ENCODE measurements at places on chromosomes 7 and 10.

GRCh38 chr10:27479016-27479415 is 25.1 kb upstream of the RAB18 start:
- no peak for DNase-seq

GRCh38 chr7:94444813-94445212 is 50.1 kb downstream of the COL1A2 start:
- DNase-seq = no peak

DNA sequence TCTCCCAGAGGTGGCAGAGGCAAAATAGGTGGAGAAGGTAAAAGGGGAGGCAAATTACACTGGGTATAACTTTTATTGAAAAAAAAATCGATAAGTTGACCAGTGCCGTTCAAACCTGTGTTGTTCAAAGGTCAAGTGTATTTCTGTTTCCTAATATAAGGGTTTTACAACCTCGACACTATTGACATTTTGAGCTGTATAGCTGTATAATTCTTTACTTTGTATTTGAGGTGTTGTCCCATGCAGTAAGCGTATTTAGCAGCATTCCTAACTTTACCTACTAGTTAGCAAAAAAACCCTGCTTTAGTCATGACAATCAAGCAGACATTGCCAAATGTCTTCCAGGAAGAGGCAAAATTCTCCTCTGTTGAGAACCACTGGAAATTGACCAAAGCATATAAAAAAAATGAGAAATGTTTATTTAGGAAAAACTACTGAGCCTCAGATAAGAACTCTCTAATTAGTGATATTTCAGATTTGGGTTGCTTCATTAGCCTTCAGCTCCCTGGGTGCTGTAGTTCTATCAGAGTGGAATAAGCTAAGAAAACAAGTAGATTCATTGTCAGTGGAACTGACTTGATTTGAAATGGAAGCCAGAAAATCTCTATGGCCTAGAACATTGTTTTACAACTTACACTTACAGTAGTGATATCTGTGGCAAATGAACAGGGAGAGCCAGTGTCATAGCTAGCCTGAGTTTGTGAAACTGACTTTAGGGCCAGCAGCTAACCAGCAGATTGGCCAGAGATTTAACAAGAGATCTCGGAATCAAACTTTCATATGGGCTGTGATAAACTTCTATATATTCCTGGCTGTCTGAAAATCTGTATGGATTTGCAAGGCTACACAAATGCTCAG is 331.6 kb downstream of the DGKB start:
- DNase-seq = no peak

DNA sequence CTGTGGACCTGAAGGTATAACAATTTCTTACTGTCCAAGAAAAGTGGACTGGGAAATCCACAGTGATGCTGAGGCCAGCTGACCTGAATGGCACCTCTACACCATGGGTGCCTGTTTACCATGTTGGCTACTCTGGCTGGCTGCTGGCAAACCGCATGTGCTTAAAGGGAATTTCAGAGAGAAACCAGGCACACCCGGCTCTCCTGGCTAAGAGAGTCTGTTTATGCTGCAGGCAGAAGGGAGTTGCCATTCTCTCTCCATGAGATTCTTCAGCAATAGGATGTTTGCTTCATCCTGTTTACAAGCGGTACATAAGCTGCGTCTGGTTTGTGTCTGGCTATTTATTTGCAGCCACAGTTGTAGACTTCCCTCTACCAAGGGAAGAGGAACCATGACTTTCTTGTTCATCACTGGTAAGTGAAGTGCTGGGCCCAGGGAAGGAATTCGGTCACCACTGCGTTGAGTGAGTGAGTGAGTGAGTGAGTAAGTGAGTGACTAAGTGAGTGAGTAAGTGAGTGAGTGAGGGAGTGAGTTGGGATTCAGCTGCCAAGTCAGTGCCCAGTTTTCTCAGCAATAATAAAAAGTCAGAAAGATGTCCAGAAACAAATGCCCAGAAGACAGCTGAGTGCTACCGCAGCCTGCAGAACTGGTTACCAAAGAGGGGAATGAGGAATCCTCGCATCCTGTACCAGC is 90.4 kb downstream of the COBL start:
- no peak for DNase-seq

DNA sequence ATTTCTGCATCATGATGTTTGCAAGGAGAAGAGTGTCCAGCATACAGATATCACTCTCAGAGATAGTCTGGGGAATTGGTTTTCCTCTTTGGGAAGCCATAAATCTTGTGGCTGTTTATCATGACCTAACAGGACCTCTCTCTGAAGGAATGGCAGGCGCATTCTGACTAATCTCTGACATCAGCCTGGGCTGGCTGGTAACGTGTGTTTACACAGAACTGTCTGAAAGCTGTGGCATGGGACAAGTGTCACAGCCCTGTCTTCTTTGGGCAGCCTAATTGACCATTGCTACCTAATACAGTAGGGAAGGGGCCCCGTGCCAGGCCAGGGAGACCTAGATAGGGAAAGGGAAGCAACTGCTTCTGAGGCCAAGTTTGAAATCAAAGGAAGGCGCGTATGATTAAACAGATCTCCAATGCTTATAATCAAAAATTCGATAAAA is 73.9 kb upstream of the CABCOCO1 start:
- DNase-seq = no peak

DNA sequence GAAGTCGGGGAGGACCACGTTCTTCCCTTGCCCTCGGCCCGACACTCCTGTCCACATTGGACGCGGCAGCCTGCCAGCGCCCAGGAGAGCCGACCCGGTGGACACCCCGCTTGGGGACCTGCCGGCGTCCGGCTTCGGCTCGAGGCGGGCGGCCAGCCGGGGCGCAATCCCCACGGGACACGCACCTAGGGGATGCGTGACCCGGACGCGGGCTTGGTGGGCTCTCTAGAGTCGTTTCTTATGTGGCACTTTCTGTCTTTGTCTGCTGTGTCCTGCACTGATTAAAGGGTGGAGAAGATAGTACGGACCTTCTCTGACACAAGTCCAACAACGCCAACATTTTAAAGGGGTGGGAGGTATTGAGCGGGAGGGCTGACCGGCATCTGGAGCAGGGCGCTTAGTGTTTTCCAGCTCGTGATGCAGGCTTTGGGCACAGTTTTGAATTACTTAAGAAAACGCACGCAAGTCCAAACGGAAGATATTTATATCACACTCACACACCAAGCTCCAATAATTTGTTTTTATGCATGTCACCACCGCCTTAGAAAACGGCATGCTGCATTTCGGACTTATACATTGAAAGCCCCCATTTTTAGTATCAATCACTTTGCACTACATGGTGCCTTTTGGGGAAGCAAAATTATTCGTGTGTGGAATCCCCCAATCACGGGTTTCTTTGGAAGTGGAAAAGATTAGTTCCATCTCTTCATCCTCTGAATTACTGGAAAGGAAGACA is 3.9 kb upstream of the SPAG6 start:
- DNase-seq = no peak

GRCh38 chr7:7706101-7706511 is 12.3 kb downstream of the RPA3 start:
- DNase-seq = no peak

DNA sequence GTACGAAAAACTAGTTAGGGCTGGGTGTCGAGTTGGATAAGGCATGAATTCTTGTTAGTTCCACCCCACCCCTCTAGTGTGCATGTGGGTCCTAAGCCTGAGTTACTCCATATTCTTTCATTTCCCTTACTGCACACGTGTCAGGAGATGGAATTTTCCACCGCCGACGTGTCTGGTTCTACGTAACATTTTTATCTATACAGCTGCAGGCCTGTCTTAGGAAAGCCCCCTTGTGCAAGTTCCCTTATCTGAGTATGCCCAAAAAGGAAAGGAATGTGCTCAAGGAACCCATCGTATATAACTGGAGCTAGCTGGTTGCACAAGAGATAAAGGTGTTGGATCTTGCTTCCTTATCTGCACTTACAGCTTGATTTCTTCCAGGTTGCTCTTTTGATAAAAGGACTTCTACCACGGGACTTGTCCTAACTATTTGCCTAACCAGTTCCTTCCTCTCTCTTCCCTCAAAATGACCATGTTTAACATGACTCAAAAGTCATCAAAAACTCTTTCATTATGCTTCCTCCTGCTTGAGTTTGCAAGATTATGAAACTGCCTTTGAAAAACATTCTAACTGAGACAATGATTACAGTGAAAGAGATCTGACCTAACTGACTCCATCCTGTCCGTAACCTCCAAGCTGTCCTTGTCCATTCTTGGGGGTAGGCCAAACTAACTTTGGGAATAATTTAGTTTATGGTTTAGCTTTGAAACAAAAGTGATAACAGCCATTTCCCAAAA is 181.4 kb downstream of the AKR1D1 start:
- no peak for DNase-seq

DNA sequence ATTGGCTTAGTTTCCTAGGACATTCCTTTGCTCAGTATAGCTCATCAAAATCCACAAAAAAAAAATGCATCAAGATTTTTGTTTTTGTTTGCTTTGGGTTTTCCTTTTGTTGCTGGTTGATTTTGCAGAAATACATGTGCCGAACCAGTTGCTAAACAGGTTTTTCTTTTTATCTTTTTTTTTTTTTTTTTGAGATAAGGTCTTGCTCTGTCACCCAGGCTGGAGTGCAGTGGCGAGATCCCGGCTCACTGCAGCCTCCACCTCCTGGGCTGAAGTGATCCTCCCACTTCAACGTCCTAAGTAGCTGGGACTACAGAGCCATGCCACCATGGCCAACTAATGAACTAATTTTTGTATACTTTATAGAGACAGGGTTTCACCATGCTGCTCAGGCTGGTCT is 8.3 kb downstream of the CSTF2T start:
- DNase-seq = no peak

DNA sequence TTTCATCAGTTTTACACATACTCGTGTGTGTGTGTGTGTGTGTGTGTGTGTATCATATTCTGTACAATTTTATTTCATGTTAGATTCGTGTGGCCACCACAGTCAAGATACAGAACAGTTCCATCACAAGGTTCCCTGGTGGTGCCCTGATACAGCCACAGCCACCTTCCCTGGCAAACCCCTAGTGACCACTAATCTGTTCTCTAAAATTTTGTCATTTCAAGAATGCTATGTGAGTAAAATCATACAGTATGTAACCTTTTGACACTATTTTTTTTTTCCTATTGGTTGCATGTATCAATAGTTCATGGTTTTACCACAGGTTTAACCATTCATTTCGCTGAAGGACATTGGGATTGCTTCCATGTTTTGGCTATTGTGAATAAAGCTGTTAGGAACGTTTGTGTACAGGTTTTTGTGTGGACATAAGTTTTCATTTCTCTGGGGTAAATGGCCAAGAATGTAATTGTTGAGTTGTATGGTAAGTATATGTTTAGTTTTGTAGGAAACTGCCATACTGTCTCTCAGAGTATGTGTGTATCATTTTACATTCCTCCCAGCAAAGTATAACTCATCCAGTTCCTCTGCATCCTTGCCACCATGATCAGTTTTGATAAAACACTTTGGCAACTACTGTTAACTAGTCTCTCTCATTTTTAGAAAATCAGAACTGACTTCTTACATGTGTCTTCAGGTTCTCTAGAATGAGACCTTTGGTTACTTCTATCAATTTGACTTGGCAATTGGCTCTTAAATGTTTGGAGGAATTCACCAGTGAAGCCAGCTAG is 20.6 kb downstream of the KLHDC10 start:
- DNase-seq = no peak

GRCh38 chr7:100561491-100562194 is 12.1 kb downstream of the SAP25 start:
- no peak for DNase-seq

Measured in DND-41 (cell line).